Type B pancreatic cell (in vitro differentiated cells): ENCODE measurements at places on chromosomes 4 and X. TPM values are rescaled to one million over a fixed set of nuclear protein-coding genes. Genes with fewer than 3 reads are reported as not detected.

Gene RAB40A
- total RNA-seq: 0.36 and 0.51 TPM in 2 replicates

Gene PCDH10
- total RNA-seq: 10.4 and 61.9 TPM in 2 replicates

Gene PCDH18
- total RNA-seq: 7.1 and 91.8 TPM in 2 replicates

Gene ITM2A
- total RNA-seq: 4.1 and 5.9 TPM in 2 replicates

Gene ATOH1
- 0.36 and 0.97 TPM in 2 replicates for total RNA-seq

Gene NKX3-2
- 0.79 and 6.0 TPM in 2 replicates for total RNA-seq

Gene ATG4A
- 11.5 and 14.8 TPM in 2 replicates for total RNA-seq

Gene CFP
- 0.50 and 0.51 TPM in 2 replicates for total RNA-seq

Gene HMX1
- 3.2 and 3.4 TPM in 2 replicates for total RNA-seq

Gene HTRA3
- total RNA-seq: 0.52 and 4.4 TPM in 2 replicates

Gene UGT8
- 13.5 and 14.2 TPM in 2 replicates for total RNA-seq

Gene EGFL6
- 0.40 and 4.5 TPM in 2 replicates for total RNA-seq

Gene PRDM8
- 1.5 and 6.2 TPM in 2 replicates for total RNA-seq

Gene LARP7
- total RNA-seq: 43.5 and 43.8 TPM in 2 replicates

Gene GYPB
- total RNA-seq: not detected in 2 replicates

Gene BANK1
- total RNA-seq: 1.7 and 2.5 TPM in 2 replicates

Gene CSAG3
- total RNA-seq: 0.40 TPM in 1 of 2 replicates, not detected in the other

Gene HPGD
- 16.5 and 32.0 TPM in 2 replicates for total RNA-seq

Gene MAOB
- 5.5 and 20.8 TPM in 2 replicates for total RNA-seq

Gene ADGRG2
- 2.4 and 3.4 TPM in 2 replicates for total RNA-seq

Gene PRKG2
- total RNA-seq: 4.2 and 11.9 TPM in 2 replicates

Gene HTN1
- total RNA-seq: not detected in 2 replicates
